SJSA1 (cell line): ENCODE measurements at places on chromosomes 13 and 19. TPM values are rescaled to one million over a fixed set of nuclear protein-coding genes. Genes with fewer than 3 reads are reported as not detected.

DNA sequence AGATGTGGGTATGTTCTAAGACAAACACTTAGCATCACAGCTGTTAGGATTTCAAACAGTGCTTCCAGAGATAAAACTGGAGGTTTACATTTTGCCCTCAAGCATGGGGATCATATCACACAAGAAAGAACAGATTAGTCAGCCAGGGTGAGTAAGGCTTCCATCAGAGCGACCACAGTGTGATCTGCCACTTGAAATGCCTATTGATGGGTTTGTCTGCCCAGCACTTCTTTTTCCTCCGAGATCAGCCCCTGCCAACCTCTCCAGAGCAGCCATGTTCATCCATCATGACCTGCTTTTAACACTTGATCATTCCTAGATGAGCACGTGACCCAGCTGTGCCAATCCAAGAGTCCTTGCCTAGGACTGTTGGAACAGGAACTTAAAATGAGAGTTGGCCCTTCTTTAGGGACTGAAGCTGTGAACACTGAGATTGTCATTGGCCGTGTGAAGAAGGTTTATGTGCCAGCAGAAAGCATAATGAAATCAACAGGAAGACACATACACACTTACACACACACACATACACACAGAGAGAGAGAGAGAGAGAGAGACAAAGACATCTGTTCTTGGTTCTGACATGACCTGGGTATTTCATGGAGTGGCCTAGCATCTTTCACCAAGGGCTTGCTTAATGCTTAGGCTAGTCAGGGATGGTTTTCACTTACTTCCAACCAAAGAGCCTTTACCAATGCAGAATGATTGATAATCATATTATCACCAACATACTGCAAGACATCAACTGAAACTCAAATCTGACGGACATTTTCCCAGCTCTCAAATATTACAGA is 5.2 kb upstream of the CEBPG start:
- DNase-seq: no peak

- no peak for DNase-seq
These were observed 1.3 kb downstream of the PTBP1 start for GRCh38 chr19:798415-799075.

DNA sequence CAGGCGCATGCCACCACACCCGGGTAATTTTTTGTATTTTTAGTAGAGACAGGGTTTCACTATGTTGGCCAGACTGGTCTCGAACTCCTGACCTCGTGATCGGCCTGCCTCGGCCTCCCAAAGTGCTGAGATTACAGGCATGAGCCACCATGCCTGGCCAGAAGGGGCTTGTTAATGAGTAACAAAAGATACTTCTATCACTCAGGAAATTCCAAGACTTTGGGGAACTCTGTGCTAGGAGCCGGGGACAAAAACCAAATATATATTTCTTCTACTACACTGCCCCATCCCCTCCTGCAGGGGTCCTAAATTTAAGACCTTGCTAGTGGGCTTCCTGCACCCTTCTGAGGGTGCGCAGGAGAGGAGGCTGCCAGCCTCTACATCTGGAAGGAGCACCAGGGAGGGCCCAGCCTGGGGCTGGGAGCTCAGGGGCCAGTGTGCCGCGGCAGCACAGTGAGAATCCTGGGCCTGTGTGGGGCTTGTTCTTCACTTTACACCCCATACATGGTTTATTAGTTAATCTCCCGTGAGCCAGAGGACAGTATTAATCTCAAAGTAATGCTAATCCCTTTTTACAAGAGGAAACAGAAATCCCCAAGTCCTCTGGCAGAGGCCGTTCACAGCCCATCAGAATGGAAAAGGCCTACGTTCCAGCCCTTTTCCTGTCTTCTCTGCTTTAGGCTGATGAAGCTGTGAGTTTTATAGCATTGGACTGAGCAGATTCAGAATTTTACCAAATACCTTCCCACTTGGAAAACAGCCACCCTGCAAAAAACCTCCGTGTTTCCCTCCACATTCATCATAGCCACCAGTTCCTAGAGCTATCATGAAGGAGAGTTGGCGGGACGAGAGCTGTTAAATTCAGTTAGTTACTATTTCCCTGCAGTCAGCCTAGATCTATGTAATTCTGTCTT is 44.4 kb upstream of the NPAS1 start:
- no peak for DNase-seq

The C19orf47 gene
- total RNA-seq: 11.6 and 41.7 TPM in 2 replicates

The DKKL1 gene
- total RNA-seq: 0.13 and 0.75 TPM in 2 replicates
